ENCODE measurements at places on chromosomes 11 and 22. TPM values are rescaled to one million over a fixed set of nuclear protein-coding genes. Genes with fewer than 3 reads are reported as not detected.

- no peak for DNase-seq
Observed at GRCh38 chr11:96185220-96185768, 157.7 kb downstream of the MAML2 start.

DNA sequence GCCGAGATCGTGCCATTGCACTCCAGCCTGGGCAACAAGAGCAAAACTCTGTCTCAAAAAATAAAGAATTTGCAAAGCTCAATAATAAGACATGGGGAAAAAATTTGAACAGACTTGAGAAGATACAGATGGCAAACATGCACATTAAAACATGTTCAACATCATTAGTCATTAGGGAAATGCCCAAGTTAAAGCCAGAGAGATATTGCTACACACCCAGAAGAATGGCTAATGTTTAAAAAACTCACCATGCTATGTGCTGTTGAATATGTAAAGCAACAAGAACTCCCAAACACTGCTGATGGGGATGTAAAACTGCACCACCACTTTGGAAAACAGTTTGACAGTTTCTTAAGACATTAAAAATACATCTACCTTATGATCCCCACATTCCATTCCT, 12.6 kb downstream of the LRRC75B start:
- no peak for DNase-seq

TTC36 gene
- 0.63 TPM for total RNA-seq

- no peak for DNase-seq
Observed at GRCh38 chr11:94593030-94593429, 25.9 kb downstream of the PIWIL4 start.

DNA sequence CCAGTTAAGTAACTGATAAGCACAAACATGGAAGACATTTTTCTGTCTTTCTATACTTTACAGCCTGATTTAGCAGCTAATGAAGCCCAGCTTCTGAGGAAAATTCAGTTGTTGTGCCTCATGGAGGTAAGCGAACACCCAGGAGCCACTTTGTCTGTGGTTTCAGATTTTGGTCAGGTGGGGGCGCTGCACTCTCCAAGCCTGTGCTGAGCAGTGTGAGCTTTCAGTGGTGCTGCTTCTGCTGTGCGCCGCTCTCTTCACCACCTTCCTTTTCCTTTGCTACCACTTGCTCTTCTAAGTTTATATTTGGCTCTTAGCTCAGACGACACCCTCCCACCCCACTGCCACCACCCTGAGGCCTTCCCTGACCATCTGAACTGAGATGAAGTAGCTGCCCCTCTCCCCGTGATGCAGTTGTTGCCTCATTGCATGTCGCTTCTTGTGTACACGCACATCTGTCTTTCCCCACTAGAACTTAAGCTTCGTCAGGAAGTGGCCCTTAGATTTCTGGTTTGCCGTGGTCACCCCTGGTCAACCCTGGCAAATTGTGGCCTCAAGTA, 14.0 kb downstream of the PSMD13 start:
- peak; percentile 75 for DNase-seq

DDTL gene
- total RNA-seq = not detected

DNA sequence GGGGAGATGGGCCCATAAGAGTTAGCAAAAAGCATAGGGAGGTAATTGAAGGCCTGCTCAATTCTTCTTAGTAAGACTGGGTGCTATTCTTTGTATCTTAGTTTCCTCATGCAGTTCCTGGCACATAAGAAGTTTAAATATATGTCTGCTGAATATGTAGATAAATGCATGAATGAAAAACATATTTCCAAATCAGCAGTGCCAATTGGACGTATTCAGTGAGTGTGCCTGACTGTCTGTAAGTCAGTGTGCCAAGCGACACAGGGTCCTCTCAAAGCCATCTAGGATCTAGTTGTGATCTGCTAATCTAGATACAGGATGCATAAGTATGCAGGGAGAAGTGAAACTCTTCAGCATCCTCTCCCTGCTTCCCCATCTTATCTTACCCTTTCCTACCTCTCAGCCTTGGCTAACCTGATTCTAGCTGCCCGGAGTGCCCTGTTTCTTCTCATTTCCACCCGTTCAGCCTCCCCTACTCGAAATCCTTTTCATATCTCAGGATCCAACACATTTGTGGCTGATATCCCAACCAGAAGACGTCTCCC, 91.1 kb upstream of the SORL1-AS1 start:
- no peak for DNase-seq

GALR3 gene
- not detected for total RNA-seq

DNAJB7 gene
- total RNA-seq = 0.90 TPM

DNA sequence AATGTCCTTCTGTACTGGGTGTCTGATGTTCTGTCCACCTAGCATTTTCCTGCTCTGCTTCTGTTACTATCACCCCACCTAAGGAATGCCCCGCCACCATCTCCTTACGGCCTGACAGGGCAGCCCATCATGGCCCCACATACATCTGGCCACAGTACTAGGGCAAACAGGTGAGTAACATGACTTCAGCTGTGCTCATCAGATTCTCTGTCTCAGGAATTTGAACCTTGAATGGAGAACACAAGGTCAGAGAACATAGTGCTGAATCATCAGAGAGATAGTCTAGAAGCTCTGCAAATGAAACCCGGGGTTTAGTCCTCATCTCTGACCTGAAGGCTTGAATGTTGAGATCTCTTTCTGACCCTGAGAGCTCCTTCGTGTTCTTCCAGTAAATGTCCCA, 32.4 kb downstream of the ZC3H12C start:
- no peak for DNase-seq

CARD10 gene
- total RNA-seq = 43.3 TPM

DNA sequence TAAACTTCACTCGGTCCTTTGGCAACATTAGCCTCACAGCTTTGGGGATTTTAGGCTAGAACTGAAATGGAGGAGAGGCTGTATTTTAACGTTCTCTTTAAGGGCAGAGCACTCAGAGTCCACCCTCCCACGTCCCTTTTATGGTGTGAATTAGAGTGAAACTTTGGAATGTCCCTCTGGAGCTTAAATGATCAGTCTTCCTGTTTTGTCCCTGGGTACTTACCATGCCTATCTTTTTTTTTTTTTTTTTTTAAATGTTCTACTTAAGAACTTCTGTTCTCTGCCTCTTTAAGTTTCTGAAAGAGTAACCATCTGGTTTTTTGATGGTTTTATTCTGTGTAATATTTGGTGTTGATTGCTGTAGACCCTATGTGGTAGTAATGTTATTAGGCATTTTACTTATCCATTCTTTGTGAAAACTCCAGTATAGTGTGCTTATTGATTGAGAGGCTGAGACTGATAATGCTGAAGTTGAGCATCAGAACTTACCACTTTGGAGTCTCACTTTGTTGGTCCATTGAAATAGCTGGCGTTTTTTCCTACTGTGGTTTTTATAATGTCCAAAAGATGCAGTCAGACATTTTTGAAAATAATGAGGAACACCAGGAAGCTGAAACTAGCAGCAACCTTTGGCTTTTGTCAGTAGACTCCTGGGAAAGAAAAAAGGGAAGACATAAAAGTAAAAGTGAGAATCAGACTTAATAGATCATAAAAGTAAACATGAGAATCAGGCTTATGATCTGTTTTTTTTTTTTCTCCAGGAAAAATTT, 11.6 kb downstream of the UVRAG start:
- no peak for DNase-seq

SLC22A8 gene
- not detected for total RNA-seq

PHOX2A gene
- 2.6 TPM for total RNA-seq

GRCh38 chr11:110679323-110679975, 32.8 kb downstream of the ARHGAP20 start:
- no peak for DNase-seq

DNA sequence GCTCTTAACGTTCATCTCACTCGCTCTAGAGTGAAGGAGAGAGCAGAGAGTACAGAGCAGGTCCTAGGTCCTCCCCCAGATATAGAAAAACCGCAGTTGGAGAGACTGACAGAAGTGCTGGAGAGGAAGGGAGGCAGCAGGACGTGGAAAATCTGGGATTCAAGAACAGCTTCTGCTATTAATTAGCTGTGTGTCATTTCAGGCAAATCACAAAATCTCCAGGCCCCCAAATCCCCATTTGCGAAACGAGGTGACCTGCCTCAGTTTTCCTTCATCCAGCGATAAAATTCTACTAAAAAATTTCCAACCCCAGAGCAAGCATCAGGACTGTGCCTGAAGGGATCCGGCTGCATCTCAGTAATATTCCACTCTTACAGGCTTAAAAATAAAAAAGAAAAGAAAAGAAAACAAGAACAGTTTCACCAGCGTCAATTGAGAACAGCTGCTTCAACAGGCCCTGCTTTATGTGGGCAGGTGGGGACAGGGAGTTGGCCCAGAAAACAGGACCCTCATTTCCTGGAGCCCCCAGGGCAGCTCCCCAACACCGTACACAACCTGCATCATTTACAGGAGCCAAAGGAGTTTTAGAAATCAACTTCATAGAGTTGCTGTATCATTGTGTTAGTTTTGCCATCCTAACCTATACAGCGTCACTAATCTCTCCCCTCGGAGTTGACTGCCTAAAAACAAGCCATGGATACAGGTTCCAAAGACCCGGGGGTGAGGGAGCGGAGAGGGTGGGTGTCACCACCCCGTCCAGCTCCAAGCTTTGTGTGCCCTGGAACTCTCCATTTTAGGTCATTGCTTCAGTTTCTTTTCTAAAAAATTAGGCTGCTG, 2.3 kb upstream of the MALAT1 start:
- no peak for DNase-seq

OR2D2 gene
- total RNA-seq = 2.1 TPM

- no peak for DNase-seq
Observed at GRCh38 chr11:2436013-2436520, 8.2 kb downstream of the TRPM5 start.

GRCh38 chr11:95222817-95223216, 8.2 kb downstream of the SESN3 start:
- DNase-seq = no peak

- DNase-seq = no peak
Observed at GRCh38 chr22:20061481-20061861, 18.6 kb upstream of the DGCR8 start.

GRCh38 chr22:39374801-39375200, 24.8 kb upstream of the TAB1 start:
- no peak for DNase-seq

DNA sequence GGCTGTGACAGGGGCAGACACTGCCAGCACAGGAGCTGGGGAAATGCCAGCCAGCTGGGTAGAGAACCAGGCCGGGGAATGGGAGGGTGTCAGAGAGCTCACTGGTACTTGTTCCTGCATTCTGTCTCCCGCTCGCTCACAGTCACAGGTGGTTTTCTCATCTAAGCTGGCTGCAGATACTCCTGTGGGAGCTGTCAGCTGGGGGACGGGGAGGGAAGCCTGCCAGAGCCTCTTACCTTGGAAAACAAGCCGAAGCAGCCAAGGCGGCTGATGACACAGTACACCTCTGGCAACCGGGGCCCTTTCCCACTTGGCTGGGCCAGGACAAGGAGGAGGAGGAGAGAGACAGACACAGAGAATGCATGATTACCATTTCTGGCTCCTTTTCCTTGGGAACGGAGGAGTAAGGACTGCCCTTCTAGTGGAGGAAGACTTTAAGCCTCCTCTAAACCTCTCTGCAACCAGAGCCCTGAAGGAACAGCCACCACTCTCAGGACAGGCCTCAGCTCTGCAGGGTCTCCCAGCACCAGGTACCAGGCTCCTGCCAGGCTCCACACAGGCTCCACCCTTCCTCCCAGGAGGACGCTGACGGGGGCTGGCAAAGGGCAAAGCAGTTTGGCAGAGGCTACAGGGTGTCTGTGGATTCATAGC, 25.1 kb downstream of the RPL27A start:
- no peak for DNase-seq

- no peak for DNase-seq
Observed at GRCh38 chr11:38683484-38683883, 2085.4 kb upstream of the RAG2 start.

DNA sequence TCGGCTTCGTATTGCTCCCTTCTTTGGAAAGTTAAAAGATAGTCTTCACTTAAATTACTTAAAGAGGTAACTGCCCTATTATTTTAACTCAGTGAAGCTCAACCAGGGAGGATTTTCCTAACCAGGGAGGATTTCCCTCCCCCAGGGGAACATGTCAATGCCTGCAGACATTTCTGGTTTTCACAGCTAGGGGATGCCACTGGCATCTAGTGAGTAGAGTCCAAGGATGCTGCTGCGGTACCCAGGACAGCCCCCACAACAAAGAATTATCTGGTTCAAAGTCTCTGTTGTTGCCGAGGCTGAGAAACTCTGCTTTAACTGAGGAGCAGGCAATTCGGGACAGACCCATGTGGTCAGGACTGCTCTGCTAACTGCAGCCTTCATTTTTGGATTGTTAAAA, 82.2 kb downstream of the DEPDC5 start:
- DNase-seq = no peak

OR5A1 gene
- not detected for total RNA-seq

PIWIL4 gene
- 5.9 TPM for total RNA-seq

GRCh38 chr11:62075438-62075837, 48.4 kb upstream of the INCENP start:
- DNase-seq = no peak

DNA sequence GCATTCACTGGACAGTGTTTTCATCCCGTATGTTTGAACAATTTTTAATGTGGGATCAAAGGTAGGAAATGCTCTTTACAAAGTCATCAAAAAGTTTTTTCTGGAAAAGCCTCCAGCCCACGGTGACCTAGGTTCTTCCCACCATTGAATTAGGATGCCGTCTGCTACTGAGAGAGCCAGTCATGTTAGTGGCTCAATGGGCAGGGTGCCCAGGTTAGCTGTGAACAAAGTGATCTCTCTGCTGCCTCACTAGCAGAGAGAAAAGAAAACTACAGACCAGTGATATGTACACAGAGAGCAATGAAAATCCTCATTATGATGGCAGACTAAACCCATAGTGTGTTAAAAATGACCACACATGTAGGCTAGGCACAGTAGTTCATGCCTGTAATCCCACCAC, 32.4 kb downstream of the KCNQ1 start:
- DNase-seq = no peak

- peak; percentile 92 for DNase-seq
Observed at GRCh38 chr11:3126207-3126865, 38.8 kb downstream of the OSBPL5 start.

- DNase-seq = no peak
Observed at GRCh38 chr11:33399421-33399820, 142.2 kb downstream of the HIPK3 start.

PRR5L gene
- total RNA-seq = 138 TPM

DNA sequence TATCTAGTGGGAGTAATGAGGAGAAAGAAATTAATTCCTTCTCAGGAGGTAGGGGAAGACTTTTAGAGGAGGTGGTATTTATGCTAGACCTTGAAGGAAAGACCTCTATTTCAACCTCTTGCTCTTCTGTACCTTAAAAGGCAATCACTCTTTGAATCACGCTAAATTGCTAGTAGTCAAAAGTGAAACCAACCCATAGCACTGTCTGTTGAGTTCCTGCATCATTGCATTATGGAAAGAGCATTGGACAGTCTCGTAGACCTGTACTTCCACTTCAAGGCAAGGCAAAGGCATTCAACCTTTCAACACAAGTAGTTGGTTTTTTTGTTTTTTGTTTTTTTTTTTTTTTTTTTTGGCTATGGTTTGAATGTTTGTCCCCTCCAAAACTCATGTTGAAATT, 770.4 kb downstream of the ETS1 start:
- DNase-seq = no peak

DNA sequence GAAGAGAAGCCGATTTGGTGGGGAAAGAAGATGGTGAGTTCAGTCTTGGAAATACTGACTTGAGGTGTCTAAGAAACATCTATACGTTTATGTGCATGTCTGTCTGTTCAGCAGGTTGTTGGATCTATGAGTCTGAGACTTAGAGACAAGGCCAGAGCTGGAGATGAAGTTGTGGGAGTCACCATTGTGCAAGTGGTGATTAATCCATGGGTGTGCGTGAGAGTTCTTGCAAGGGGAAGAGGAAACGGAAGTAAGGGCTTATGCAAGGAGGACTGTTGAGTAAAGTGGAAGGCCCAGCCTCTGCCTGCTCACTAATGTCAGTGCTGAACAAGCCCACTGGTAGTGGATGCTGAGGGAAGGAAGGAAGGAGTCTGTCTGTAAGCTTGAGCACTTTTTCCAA, 9.7 kb downstream of the TMEM45B start:
- DNase-seq = no peak
